ENCODE measurements at places on chromosomes 4 and X. TPM values are rescaled to one million over a fixed set of nuclear protein-coding genes. Genes with fewer than 3 reads are reported as not detected.
A peak's percentile ranks its signal among the peaks of the same experiment; 100 is the strongest.

NXF2 gene
- total RNA-seq, result not detected

- no peaks in the 10 kb centered on the region for H3K27me3 ChIP-seq
- H3K27ac ChIP-seq, result no peak overlapping the region
- H3K4me3 ChIP-seq, result no peak overlapping the region
- H3K36me3 ChIP-seq, result no peaks in the 10 kb centered on the region
Observed at GRCh38 chr4:15042529-15043167, 40.4 kb downstream of the CPEB2 start.

- no peaks in the 10 kb centered on the region for H3K4me1 ChIP-seq
- no peaks in the 10 kb centered on the region for H3K36me3 ChIP-seq
- no peaks in the 10 kb centered on the region for H3K27me3 ChIP-seq
- H3K4me3 ChIP-seq, result no peak overlapping the region
- H3K27ac ChIP-seq, result no peak overlapping the region
Observed at GRCh38 chr4:165972747-165973146, 99.7 kb downstream of the TLL1 start.

- H3K27ac ChIP-seq, result no peak overlapping the region
- no peaks in the 10 kb centered on the region for H3K36me3 ChIP-seq
- H3K4me1 ChIP-seq, result no peaks in the 10 kb centered on the region
- peak; percentile 10 for DNase-seq
- H3K27me3 ChIP-seq, result no peaks in the 10 kb centered on the region
- no peak overlapping the region for H3K4me3 ChIP-seq
Observed at GRCh38 chrX:20571611-20572010, 304.9 kb upstream of the RPS6KA3 start.

DNA sequence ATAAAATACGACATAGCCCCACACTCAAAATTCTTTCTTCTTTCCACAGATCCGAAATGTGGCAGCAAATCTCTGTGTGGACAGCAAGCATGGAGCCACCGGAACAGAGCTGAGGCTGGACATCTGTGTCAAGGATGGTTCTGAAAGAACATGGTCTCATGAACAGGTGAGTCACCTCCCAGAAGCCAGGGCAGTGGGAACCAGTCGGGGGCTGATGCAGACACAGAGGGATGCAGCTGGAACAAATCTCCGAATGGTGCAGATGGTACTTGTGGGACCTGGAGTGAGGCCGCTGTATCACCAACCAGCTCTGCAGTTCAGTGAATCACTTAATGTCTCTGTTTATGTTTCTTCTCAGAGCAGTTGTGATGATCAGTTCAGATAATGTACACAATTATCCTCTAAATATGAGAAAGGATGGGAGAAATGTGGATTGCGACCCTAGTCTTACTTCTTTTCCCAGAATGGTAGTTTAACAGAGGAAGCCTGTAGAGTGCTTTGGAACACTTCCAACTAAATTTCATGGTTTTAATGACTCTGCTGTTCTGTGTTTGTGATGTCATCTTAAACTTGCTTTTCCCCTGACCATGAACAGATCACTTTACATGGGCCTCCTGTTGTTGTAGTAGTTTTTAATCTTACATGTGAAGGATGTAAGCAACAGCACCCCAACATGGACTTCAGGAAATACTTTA is 159.3 kb upstream of the GALNT7 start:
- DNase-seq, result no peak
- no peak overlapping the region for H3K27ac ChIP-seq
- peaks cover 8% of the 10 kb centered on the region for H3K4me1 ChIP-seq
- no peak overlapping the region for H3K4me3 ChIP-seq

GRCh38 chr4:70544279-70544868 is 26.0 kb downstream of the AMTN start:
- H3K27ac ChIP-seq, result no peak overlapping the region
- H3K36me3 ChIP-seq, result no peaks in the 10 kb centered on the region
- no peaks in the 10 kb centered on the region for H3K4me1 ChIP-seq
- H3K4me3 ChIP-seq, result no peak overlapping the region
- peak; percentile 33 for DNase-seq

USP17L24 gene
- total RNA-seq, result not detected

- H3K27me3 ChIP-seq, result no peaks in the 10 kb centered on the region
- H3K36me3 ChIP-seq, result no peaks in the 10 kb centered on the region
- H3K4me3 ChIP-seq, result no peak overlapping the region
- no peak overlapping the region for H3K27ac ChIP-seq
- no peak for DNase-seq
Observed at GRCh38 chrX:31921236-31921635, 849.4 kb upstream of the FTHL17 start.

- no peaks in the 10 kb centered on the region for H3K4me1 ChIP-seq
- no peak overlapping the region for H3K4me3 ChIP-seq
- DNase-seq, result no peak
- H3K27ac ChIP-seq, result no peak overlapping the region
Observed at GRCh38 chrX:130224810-130225209, 43.9 kb downstream of the ZNF280C start.

KCND1 gene
- total RNA-seq, result not detected
